Cortex of kidney (tissue), 1 donor: ENCODE measurements at places on chromosomes 3 and 15.

- no peak for DNase-seq
Measured at GRCh38 chr3:173826416-173826815, 428.9 kb downstream of the NLGN1 start.

GRCh38 chr3:39205131-39205530 is 12.7 kb upstream of the XIRP1 start:
- no peak for DNase-seq

DNA sequence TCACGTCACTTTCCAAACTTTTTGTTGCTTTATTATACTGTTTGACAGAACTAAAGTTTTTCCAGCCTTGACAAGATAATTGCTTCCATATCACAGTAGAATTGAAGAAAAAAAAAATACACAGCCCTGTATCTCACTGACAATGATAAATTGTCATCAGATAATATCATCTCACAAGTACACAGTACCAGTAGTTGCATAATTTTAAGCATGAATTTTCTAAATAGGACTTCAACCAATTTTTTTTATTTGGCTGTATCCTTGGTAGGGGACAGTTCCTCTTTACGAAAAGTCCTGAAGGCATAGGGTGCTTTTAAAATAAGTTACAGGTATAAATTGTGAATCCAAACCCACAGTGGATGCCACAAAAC is 230.7 kb downstream of the ATP8B4 start:
- DNase-seq: no peak

DNA sequence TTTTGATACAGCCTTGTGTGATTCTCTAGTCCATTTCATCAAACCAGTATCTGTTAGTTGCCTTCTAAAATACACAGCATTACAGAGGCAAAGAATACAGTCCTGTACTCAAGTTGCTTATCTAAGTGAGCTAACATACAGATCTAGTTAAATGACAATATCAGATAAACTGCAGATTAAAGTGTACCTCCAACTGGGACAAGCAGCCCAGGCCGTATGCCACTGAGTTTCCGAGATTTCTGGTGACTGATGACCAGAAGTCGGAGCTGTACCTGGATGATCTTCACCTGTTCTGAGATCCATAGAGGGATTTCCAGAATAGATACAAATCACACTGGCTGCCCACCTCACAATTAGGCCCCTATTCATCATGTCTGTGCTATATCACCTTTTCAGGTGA is 6.3 kb upstream of the TRIM59 start:
- DNase-seq: no peak

- no peak for DNase-seq
Measured at GRCh38 chr3:153290268-153291015, 128.4 kb downstream of the RAP2B start.

- DNase-seq: no peak
Measured at GRCh38 chr3:16398648-16399047, 114.9 kb downstream of the RFTN1 start.

DNA sequence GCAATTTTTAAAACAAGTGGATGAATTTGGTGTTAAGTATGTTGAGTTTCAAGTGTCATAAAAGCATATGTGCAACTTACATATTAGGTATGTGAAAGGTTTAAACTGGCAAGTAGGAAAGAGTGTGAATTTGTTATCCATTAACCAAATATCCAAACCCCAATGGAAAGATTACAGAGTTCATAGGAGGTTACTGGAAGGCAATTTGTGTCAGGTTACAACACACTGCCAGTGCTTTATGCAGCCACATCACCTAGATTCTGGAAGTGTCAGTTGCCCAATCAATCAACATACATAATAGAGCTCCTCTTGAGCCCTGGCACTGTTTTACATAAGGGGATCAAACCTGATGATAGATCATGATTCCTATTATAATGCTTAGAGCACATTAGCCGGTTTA is 261.0 kb downstream of the ROBO1 start:
- no peak for DNase-seq

DNA sequence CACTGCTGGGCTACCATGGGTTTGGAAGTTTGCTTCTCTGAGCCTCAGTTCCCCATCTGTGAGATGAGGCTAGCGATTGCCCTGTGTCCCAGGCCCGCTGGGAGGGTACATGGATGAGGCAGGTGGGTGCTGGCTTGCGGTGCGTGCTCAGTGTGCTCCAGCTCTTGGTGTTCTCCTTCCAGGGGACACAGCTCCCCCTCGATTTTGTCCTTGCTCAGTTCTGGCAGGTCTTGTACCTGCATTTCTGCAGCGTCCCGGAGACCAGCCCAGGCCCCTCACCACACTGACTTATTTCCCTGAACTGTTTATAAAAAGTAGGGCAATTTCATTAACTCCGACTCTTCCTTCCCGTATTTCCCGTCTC is 95.4 kb downstream of the TBC1D2B start:
- no peak for DNase-seq

- DNase-seq: no peak
Measured at GRCh38 chr15:35256551-35256950, 171.5 kb upstream of the NANOGP8 start.

DNA sequence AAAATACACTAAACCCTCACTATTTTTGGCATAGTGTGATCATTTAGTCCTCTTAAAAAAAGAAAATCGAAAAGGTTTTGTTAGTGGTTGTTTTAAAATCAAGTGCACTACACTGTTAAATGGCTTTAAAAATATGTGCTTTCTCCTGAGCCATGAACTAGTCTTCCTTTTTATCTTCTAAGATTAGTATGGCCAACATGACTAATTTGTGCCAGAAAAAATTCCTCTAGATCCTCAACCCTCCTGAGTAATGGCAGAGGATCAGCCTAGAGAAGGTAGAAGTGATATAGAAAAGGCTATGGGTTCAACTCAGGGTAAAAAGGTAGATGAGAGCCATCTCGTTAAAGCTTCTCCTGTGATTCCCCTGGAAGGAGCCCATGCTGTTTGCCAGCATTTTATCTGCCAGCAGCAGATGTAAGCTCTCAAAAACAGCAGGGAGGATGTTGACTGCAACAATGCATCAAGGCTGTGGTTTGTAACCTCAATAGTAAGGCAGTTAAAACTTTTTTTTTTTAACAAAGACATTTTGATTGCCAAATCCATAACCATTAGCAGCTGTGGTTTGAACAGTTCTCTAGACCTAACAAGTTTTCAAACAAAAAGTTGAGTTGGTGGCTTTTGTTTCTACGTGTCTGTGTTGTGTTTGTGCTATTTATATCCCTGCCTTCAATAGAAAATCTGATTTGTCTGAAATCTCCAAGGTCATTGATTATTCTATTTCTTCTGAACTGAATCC is 30.2 kb upstream of the ZNF609 start:
- DNase-seq: no peak

GRCh38 chr3:187027531-187028278 is 97.4 kb downstream of the ST6GAL1 start:
- no peak for DNase-seq

GRCh38 chr3:67882981-67883380 is 228.6 kb upstream of the SUCLG2 start:
- no peak for DNase-seq

DNA sequence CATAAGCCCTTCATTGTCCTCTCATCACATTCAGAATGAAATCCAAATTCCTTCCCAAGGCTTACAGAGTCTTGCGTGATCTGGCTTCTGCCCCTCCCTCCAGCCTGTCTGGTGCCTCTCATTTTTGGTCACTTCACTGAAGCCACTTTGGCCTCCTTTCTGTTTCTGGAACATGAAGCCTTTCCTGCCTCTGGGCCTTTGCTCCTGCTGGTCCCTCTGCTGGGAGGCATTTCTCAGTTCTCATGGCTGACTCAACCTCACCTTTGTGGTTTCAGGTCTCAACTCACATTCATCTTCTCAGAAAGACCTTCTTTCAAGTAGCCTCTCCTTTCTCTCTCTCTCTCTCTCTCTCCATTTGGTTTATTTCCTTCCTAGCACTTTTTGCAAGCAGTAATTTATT is 43.9 kb upstream of the BHLHE40 start:
- no peak for DNase-seq

DNA sequence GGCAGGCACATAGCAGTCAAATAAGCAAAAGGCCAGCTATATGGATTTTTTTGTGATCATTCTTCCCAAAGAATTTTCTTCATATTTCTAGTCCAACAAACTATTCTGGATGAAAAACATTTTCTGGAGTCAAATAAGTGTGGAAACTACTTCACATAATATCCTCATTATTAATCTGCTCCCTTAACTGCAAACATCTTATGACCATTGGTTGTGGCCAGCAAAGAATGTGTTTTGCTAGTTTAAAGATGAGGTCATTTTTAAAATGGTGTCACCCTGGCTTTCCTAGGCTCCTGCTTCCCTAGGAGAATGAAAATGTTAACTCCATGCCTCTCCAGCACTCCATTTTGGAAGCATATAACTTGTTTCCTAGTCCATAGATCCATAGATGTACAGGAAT is 118.8 kb downstream of the SST start:
- no peak for DNase-seq

DNA sequence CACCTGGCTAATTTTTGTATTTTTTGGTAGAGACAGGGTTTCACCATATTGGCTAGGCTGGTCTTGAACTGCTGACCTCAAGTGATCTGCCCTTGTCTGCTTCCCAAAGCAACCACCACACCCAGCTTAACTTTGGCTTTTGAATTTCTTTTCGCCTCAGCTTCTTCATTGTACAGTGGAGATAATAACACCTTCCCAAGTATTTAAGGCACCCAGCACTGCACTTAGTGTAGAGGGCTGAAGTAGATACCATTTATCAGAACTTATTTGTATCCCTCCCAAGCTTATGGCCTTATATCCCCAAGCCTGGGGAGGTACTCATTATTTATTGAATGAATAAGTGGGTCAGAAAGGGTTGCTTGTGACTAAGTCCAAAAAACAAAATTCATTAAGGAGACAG is 2.3 kb downstream of the SQOR start:
- DNase-seq: no peak

GRCh38 chr15:93495799-93496637 is 407.0 kb upstream of the RGMA start:
- DNase-seq: no peak

DNA sequence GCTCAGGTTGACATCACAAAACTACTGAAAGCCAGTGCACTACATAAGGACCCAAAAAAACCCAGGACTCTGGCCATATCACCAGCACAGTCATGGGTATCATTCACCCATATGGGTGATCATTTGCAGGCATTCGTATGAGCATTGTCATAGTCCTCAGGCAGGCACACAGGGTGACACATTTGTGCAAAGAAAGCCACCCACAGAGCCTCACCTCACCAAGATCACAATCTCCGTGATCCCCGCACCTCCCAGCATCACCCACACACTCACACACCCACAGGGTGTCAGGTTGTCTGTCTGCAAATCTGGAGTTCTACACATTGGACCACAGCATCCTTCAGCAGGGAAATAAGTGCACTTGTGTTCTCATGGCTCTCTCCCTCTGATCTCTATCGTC is 166.0 kb upstream of the LPP start:
- no peak for DNase-seq

- no peak for DNase-seq
Measured at GRCh38 chr3:169255511-169255910, 408.0 kb downstream of the MECOM start.

DNA sequence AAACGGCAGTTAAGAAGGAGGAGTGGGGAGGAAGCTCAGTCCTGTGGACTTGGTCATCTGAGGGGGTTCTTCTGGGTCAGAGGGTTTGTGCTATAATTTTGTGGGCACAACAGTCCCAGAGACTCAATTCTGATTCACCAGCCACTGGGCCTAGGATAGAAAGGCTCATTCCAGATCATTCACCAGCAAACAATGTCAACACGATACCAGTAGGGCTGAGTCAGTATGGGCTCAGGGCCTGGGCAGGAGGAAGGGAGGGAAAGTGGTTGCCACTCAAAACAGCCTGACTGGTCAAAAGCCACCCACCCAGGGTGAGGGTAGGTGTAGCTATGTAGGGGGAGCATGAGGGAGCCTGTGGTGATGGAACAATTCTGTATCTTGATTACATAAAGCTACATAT is 86.9 kb upstream of the MEX3B start:
- DNase-seq: no peak
